Stimulated activated CD8-positive, alpha-beta memory T cell treated with anti-CD3 and anti-CD28 coated beads, Interleukin-15, amount 100 ng/mL, for 24 hours (primary cell): ENCODE measurements at places on chromosomes 6 and 20.

DNA sequence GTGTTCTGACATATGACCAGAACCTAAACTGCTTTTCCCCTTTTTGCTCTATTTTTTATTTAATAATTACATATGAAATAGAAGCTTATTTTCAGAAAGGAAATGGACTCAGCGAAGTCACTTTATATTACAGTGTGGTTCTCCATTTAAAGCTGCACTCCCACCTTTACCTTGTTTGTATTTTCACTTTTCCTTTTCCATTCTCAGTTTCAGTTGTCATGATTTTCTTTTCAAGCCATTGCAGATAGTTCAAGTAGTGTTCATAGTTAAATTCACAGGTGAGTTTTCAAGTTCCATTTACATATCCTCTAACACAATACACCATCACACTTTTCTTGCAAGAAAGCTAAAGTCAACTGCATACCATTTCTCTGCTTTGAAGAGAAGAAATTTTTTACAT is 400.2 kb downstream of the HACE1 start:
- no peak for DNase-seq

- no peak for DNase-seq
Measured at GRCh38 chr6:33828764-33829731, 25.2 kb upstream of the MLN start.

DNA sequence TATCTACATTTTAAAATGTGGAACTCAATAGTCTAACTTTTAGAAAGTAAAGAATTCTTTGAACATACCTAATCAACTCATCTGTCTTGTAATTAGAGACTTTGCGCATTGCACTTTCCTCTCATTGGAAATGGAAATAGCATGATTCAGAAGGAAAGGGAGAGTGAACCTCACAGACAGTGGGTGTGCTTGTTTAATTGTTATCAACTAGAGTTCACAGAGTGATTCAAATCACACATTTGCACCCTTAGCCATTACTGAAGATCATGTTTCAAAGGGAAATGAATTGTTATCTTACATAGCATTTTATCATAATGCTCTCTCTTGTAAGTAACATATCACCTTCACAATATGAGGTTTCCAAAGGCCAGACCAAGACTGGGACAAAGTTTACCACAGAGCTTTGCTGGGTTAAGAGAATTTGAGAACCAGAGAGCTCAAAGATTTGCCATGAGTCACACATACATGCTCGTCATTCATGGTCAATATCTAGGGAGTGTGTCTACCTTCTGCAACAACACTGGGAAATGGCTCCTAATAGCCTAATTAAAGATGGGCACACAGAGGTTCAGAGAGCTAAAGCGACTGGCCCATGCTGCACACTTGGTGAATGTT is 21.5 kb downstream of the GSTA3 start:
- no peak for DNase-seq

GRCh38 chr6:90025523-90026061 is 131.3 kb downstream of the GJA10 start:
- no peak for DNase-seq

DNA sequence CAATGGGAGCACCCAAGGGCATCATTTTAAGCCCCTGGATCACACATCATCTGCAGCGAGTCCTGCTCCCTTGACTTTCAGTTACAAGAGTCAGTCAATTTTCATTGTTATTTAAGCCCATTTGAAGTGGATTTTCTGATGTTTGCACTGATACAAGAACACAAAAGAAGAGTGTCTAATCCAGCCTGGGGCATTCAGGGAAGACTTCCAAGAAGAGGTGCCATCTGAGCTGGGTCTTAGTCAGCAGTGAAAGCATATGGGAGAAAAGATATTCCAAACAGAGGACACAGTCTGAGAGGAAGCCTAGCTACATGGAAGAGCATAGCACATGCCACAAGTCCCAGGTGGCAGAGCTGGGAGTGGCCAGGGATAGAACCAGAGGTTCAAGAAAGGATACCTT is 10.4 kb upstream of the FOXP4 start:
- no peak for DNase-seq

DNA sequence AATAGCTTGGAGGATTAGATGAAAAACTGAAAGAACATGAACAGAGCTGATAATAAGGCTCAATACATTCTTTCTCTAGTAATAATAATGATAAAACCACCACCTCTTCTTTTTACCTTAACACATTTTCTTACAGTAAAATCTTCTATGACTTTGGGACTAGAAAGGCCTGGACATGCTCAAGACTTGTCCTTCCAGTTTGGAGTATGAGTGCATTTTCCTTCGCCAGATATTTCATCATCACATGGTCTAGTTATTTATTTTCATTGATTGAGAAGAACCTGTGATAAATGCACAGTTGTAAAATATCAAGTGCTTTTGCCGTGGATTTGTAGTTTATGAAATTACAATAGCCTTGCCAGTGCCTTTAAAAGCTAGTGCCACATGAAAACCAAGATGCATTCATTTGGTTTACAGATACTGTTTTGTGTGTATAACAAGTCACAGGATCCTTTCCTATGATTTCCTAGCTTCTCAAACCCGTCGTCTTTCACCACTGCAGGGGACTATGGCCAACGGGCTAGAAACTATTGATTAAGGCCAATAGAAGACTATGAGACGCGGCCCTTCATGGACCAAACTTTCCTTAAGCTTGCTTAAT is 200.2 kb upstream of the ZNF217 start:
- no peak for DNase-seq

DNA sequence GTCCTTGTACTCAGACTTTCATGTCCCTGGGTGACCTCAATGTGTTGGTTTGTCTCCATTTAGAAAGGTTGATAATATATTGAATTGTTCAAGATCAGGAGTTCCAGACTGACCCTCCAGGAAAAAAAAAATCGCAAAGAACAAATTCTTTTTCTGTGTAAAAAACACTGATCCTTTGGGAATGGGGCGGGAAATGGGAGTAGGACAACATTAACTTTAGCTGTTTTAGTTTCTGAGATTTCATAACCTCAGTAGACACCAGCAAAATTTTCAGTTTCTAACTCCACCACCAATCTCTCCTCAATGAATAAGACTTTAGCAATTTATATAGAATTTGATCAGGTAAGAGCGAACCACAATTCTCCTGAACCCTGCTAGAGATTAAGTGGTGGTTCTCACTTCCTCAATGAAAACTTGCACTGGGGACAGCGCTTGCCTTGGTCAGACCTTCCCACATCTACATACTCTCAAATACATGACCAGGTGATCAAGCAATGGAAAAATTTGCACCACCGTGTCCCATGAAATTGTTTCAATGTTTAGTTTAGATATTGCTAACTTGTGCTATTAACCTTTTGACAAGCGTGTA is 231.2 kb upstream of the PLN start:
- DNase-seq, result no peak

- no peak for DNase-seq
Measured at GRCh38 chr6:24907919-24908649, 27.7 kb downstream of the RIPOR2 start.

GRCh38 chr20:53050338-53050737 is 78.2 kb downstream of the TSHZ2 start:
- no peak for DNase-seq

GRCh38 chr20:699811-700338 is 24.3 kb upstream of the SCRT2 start:
- no peak for DNase-seq

DNA sequence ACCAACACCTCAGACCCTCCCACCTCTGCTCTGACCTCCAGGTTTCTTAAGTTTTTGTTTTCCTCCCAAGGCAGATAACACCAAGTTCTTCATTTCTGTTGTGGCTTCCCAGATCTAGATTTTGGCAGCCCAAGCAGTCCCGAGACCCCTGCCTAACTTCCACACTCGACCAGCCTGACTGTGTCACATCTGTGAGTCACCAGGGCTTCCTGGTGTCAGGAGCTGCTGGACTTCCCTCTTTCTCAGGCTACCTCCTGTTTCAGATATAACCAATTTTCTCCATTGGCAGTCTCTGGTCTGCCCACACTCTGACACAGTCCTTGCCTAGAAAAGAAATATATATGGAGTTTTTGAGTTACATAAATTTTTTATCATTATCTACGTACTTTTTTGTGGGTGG is 46.1 kb upstream of the CCN6 start:
- no peak for DNase-seq

DNA sequence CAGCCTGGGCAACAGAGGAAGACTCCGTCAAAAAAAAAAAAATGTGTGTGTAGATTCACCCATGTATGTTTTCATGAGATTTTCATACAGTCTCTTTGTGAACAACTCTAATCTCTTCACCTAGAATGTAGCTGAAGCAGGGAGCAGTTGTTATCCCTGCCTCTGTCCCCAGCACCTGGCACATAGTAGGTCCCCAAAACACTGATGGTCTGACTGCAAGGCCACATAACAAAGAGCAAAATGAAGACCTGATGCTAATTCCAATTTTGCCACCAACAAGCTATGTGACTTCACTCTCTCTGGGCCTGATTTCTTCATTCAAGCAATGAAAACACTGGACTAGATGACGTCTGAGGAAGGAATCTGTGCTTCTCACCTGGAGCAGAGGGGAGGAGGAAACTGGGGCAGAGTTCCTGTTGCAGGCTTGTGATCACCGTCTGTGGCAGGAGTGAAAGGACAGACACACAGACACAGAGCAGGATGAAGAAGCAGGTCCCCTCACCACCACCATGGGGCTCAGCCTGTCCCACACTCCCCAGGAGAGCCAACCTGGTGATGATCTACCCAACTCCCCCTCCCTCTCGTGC is 4.6 kb downstream of the SLC44A4 start:
- DNase-seq, result no peak

- DNase-seq, result peak; percentile 3
Measured at GRCh38 chr6:133983099-133983939, 30.3 kb downstream of the TBPL1 start.

- no peak for DNase-seq
Measured at GRCh38 chr6:4447639-4448330, 312.4 kb upstream of the ECI2 start.

DNA sequence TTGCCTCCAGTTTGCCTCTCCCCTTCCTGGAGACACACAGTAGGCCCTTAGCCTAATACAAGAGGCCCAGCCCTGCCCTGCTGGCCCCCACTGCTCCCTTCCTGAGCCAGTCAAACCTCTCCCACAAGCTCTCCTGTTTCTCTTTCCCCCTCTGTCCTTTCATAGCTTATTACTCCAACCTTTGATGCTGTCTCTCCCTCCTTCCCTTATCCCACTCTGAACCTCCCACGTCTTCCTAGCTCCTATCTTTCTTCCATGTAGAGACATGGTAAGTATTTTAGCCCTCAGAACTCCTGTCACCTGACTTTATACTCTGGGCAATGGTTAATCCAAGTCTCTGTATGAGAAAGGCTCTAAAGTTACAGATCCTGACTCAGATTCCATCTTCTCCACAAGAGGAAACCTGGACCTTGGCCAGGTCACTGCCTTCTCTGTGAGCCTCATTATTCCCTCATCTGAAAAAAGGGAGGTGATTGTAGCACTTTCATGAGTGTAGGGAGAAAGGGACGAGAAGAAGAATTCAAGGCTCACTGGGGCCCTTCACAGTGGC is 6.7 kb downstream of the TGIF2 start:
- DNase-seq, result no peak

DNA sequence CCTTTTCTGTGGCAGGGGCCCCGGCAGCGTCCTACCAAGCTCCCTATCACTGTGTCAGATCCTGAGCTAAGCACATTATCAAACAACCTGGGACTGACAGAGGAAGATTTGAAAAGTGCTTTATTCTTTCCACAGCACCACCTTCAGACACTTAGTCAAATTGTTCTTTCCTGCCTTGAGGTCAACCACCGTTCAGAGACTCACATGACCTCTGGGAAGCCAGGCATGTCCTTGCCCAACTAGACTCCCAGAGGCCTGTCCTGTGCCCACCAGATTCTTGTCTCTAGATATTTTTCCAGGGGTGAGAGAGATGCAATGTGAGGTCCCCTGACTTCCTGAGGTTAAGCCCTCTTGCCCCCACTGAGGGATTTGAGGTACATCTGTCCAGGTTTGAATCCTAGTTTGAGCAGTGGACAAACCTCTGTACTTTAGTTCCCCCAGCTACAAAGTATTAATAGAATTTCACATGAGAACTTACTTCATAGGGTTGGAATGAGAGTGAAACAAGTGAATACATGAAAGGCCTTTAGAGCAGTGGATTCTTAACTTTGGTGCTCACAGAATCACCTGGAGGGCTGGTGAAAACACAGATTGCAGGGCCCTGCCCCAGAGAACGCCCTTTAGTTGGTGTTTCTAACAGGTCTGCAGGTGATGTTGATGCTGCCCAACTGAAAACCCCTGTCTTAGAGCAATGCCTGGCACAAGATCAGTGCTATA is 179.8 kb downstream of the CLIC5 start:
- DNase-seq, result no peak

DNA sequence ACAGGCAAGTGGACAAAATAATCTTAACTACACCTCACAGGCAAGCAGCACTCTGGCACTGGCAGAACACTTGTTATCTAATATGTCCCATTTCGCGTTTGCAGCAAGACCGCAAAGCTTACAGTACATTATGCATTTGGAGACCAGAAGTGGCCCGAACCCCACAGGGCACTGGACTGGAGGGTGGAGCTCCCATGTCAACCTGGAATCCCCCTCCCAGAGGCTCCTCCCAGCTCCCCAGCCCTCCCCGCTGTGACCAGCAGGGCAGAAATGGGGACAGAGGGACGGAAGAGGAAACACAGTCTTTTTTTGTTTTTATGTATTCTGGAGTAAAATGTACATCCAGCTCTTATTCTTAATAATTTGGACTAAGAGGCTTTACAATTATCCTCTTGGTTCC is 263.7 kb downstream of the SMOC2 start:
- DNase-seq, result no peak

DNA sequence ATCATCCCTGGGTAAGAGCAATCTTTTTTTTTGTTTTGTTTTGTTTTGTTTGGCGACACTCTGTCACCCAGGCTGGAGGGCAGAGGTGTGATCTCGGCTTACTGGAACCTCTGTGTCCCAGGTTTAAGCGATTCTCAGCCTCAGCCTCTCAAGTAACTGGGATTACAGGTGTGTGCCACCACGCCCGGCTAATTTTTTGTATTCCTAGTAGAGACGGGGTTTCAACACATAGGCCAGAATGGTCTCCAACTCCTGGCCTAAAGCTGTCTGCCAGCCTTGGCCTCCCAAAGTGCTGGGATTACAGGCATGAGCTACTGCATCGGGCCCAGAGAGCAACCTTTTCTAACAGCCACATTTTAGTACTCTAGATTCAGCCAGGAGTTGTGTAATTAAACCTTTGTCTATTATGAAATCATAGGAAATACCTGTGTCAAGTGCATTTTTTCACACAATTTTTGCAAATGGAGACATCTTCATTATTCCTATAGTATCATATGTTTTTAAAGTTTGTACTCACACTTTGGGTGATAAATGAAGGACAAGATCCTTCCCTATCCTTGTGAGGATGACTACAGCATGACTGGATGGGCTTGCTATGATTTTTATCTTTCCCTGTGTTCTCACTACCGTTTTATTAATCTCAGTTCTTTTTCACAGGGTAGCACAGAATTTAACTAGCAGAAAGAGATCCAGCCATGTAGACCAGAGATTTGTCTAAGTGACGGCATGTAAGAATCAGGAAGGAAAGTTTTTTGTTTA is 82.6 kb downstream of the OR2B2 start:
- no peak for DNase-seq

DNA sequence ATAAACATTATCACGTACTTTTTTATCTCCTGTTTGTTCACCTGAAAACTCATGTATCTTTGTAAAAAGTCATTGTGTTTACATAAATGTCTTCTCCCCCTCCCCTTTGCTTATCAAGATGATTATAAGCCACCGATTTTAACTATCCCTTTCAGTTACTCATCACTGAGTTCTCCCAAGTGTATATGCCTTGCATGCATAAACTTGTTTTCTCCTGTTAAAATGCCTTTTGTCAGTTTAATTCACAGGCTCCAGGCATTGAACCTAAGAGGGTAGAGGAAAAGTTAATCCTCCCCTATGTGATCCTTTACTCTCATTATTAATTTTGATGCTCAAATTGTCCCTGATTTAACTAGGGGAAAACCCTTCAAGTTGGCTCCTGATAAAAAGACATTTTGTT is 24.2 kb downstream of the ANKEF1 start:
- DNase-seq, result no peak
